Aorta (tissue), 5 donors: ENCODE measurements at places on chromosomes 3 and 15. TPM values are rescaled to one million over a fixed set of nuclear protein-coding genes. Genes with fewer than 3 reads are reported as not detected.

- no peak for DNase-seq
Measured at GRCh38 chr3:31921837-31922236, 59.2 kb downstream of the OSBPL10 start.

DNA sequence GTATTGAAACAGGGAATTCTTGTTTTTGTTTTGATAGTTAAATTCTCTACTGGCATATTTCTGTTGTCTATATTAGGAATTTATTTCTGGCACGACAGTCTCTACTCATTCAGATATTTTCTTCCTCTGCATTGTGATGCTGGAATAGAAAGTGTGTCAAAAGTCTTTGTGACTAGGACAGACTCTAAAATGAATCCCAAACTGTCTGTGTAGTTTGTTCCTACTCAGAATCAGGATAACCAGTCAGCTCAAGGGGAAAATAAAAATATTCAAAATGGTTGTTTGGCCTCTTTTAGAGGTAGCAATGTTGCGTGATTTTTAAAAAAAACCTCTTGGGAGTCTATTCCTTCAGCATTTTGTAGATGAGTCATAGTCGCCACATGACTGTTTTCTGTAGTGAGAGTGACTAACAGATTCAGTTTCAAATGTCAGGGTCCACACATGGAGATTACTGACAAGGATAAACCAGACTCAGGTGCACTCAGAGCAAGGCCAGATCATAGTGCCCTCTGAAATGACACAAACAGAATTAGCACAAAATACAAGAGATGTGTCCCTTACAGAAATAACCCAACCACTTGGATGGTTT, 13.1 kb downstream of the SLC7A14 start:
- no peak for DNase-seq

GPR27 gene
- 2.1 TPM for total RNA-seq

FOXL2NB gene
- not detected for total RNA-seq

DNA sequence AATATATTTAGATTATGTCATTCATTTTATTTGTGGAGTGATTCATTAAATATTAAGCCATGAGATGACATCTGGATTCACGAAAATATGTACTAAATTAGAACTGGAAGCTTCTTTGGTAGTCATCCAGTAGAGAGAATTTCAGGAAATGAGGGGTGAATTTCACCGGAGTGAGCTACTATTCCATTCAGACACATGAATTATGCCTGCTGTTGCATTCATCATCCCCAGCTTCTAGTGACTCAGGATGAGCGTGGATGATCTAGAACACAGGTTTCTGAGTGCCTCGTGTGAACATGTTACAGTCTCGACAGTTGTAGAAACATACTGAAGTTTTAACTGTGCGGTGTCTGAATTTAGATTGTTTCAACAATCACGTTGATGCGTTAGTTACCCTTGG, 42.9 kb upstream of the GABRG3 start:
- no peak for DNase-seq

- DNase-seq: no peak
Measured at GRCh38 chr15:99951511-99951910, 218.3 kb upstream of the LYSMD4 start.

GRCh38 chr3:54870423-54870822, 57.4 kb downstream of the LRTM1 start:
- no peak for DNase-seq

GRCh38 chr3:114420072-114420471, 126.2 kb downstream of the TIGIT start:
- no peak for DNase-seq

DNA sequence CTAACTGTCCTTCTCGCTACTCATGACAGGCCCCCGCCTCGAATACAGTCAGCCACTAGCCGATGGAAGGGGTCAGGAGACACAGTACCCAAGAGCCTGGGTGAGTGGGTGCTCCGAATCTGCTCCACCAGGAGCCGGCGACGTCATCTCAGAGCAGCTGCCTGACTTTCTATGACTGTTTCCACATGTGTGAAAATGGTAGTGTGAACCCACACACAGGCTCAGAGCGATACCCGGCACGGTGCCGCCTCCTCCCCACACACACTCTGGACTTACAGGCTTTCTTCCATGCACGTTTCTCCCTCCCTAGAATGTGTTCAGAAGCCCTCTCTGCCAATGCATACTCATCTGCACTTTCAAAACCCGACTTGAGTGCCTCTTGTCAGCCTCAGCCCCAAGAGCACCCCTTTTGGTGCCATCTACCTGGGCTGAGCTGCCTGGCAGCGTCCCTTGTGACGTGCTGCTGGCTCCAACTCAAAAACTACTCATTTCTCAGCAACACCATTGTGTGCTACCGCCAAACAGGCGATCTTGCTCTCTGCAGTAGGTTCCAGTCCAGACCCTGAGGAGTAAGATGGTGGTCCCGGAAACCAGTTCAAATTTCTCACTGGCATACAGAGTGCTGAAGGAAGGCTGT, 29.7 kb downstream of the VGLL4 start:
- no peak for DNase-seq

- no peak for DNase-seq
Measured at GRCh38 chr3:187750513-187751123, 5.3 kb upstream of the BCL6 start.

- no peak for DNase-seq
Measured at GRCh38 chr15:58546066-58546591, 114.3 kb downstream of the LIPC start.

GXYLT2 gene
- total RNA-seq: 20.4 TPM

DNA sequence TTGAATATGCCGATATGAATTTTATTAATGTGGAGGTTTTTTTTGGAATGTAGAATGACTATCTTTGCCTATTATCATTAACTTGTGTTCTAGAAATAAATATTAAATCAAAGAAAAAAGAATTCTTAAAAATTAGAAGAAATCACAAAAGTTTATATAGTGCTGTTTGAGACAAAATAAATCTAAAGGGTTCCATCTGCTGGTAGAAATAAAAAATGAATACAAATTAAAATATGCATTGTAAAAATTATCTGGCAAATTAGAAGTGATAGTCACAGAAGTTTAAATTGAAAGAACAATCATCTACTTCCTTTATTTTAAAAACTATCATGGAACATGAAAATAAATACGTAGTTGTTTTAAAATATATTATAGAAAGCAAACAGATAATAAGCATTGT, 22.7 kb upstream of the ZBTB20 start:
- DNase-seq: no peak

- DNase-seq: peak; percentile 83
Measured at GRCh38 chr15:74172701-74173379, 670 bp upstream of the ISLR start.

ECE2 gene
- not detected for total RNA-seq

USP3 gene
- total RNA-seq: 46.9 TPM

GRCh38 chr3:58749948-58750347, 83.4 kb upstream of the FAM3D start:
- DNase-seq: no peak

HES1 gene
- 51.9 TPM for total RNA-seq

DNA sequence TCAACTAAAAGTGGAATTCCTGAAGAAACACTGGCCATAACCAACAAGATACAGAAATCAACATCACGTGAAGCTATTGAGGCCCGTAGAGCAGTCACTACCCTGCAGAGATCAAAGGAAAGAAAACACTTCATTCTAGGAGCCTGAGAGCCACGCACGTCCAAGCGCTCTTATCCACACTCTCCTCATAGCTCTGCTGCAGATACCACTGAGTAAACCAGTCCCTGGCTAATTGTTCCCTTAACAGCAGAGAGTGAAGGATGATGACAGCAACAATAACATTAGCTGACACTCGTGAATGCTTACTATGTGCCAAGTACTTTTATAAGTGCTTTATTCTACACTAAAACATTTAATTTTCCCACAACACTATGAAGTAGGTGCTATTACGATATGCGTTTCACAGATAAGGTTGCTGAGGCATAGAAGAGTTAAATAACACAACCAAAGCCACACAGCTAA, 271.0 kb upstream of the GADL1 start:
- DNase-seq: no peak

DNA sequence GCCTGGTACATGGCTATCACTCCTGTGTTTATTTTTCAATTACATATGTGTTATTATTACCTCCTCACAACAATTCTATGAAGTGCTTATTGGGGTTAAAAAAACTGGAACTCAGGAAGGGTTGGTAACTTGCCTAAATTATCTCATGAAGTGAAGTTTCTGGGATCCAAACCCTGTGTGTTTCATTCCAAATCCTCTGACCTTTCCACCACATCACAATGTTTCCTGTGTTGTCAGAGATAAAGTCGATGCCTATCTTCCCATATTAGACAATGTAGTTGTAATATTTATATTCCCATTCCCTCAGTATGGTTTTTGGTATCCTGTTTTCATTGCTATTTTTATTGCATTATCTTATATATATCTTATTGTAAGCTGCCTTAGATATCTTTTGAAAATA, 269.1 kb upstream of the CFAP20DC start:
- no peak for DNase-seq

PDHB gene
- 49.9 TPM for total RNA-seq

GRCh38 chr15:86653344-86654197, 573.9 kb downstream of the AGBL1 start:
- no peak for DNase-seq

SCAANT1 gene
- total RNA-seq: not detected

SOX14 gene
- not detected for total RNA-seq
